ENCODE measurements at places on chromosomes 7 and 10.

DNA sequence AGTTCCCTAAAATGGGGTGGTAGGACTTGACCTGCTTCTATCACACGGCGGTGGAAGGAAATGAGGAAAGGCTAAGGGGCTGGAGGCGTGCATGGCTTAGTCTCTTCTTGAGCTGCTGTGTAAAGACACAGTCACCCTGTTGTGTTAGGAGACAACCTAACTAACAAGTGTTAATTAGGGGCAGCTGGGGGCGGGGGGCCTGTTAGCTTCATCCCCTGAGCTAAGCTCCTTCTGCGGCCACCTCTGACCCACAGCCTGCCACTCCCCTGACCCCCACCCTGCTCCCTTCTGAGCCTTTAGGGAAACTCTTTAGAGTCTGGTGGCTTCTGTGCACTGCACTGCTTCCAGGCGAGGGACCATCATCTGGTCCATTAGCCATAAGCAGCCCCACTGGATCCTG lies 28.0 kb downstream of the COL17A1 start:
- no peak for DNase-seq

GRCh38 chr7:135372222-135372621 lies 137.7 kb downstream of the CNOT4 start:
- DNase-seq = no peak

GRCh38 chr10:30359373-30360206 lies 10.5 kb upstream of the MTPAP start:
- peak; percentile 44 for DNase-seq

- no peak for DNase-seq
Measured at GRCh38 chr7:114708646-114709045, 213.2 kb upstream of the MDFIC start.

GRCh38 chr7:92447345-92448204 lies at the start of gene GATAD1:
Gene GATAD1, plus strand, starts transcription at chr7:92447482. Its CDS starts 248 bp downstream, at chr7:92447730.
- peak; percentile 74 for DNase-seq

DNA sequence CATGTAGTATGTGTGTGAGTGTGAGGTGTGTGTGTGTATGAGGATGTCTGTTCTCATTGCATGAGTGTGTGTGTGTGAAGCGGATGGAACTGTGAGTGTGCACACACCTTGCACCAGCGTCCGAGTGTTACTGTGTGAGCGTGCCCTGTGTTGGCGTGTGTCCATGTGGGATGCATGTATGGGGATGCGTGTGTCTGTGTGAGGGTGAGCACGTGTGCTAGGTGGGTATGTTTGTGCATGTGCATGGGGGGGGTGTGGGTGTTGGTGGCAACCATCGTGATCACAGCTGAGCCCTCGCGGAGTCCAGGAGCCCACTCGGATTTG lies 6.4 kb downstream of the KNDC1 start:
- no peak for DNase-seq

DNA sequence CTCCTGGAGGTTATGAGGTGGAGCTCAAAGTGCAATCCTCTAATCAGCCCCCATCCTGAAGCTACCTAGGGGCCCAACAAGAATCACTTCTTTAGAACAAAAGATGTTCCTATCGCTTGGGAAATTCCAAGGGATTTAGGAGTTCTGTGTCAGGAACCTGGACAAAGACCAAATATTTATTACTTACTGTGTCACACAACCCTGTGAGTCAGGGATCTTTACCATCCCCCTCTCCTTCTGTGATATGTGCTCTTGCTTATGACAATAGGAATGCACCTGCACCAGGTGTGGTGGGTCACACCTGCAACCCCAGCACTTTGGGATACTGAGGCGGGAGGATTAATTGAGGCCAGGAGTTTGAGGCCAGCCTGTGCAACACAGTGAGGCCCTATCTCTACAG lies 485.8 kb downstream of the PLXDC2 start:
- DNase-seq = no peak

DNA sequence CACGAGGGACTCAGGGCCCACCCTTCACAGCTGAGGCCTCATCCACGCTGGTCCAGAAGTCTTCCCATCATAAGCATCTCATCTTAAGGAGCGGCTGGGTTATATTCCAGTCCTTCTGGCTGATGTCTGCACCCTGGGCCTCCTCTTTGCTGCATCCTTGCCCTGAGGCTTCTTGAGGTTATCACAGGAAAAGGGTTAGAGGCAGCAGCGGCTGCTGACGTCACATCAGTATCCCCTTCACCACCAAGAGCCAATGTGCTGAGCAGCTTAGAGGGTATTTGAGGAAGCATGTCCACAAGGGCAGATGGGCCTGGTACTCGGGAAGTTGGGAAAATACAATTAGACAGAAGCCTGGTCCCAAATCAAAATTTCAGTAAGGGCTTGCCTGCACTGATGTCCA lies 125.1 kb downstream of the PLXNA4 start:
- peak; percentile 6 for DNase-seq

DNA sequence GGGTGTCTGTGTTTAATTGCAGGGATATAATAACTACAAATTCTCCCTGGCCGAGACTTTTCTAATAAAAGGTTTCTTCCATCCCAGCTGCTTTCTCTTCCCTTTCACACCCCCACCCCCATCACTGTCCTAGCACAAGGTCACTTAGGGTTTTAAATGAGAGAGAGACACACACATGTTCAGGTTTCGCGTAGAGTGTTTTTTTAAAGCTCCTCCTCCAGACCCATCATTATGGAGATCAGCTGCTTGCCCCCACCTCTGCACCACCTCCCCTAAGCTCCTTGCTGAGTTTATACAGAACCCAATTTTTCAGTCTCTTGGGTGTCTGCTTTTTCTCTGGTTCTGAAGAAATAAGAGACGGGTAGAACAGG lies 18.6 kb downstream of the LRMDA start:
- no peak for DNase-seq

DNA sequence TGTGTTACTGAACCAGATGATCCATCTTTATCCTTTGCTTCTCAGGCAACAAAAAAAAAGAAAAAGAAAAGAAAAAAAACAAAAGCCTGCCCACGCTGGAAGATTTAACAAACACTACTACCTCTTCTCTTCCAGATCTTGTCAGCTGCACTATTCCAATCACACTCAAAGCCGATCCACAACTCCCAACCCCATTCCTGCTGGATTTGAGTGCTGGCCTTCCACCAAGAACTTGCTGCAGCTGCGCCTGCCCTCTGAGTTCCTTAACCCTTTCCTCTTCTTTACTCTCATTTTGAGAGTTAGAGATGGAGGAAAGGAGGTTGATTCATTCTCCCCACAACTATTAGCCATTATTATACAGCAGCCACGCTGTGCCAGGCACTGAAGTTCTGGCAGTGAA lies 16.0 kb upstream of the ITGA8 start:
- no peak for DNase-seq

- no peak for DNase-seq
Measured at GRCh38 chr7:104795086-104795485, 218.9 kb upstream of the KMT2E start.

- peak; percentile 18 for DNase-seq
Measured at GRCh38 chr7:43721193-43721806, 8.0 kb downstream of the COA1 start.

- no peak for DNase-seq
Measured at GRCh38 chr7:149369497-149369896, 91.4 kb downstream of the ZNF777 start.

GRCh38 chr10:95531994-95532399 lies 29.2 kb downstream of the SORBS1 start:
- no peak for DNase-seq

DNA sequence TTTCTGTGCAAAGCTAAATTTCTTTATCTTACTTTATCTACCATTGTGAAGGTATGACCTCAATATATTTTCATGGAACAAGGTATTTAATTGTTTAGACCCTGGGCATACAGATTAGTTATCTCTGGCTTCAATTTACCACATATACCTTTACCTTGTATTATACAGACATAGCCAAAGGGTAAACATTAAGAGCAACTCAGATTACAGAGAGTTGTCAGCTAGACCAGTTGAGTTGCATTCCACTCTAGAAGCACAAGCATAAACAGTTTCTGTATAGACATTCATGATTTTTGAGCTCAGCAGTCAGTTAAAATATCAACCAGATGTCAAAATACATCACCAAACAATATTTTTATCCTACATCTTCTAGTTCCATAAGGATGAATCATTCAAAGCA lies 857.3 kb upstream of the ZWINT start:
- DNase-seq = no peak

DNA sequence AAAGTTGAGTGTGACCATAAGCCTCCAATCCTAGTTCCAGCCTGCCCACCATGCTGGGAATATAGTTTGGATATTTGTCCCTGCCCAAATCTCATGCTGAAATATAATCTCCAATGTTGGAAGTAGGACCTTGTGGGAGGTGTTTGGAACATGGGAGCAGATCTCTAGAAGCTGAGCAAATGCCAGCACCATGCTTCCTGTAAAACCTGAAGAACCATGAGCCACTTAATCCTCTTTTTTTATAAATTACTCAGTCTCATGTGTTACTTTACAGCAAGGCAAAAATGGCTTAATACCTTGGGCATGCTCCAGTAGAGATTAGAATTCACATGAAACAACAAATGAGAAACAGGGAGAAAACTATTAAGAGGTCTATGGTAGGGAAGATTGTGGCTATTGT lies 27.2 kb downstream of the STEAP1 start:
- DNase-seq = no peak

DNA sequence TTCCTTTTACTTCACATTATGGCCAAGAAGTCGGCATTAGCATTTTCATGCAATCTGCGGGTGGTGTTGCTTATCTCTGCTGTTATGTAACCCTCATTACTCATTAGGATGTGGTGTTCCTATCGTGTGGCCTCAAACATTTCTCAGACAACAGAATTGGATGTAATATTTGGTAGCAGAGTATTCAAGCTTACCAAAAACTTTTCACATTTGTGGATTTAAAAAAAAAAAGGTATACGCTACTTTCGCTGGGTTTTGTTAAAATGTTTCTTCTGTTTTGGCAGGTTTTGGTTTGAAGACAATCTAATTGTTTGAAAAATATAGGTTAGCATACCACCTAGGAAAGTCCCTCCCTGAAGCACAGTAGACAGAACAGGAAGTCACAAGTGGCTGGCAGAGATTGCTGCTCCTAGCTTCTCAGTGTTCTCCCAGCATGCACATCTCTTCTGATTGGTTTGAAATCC lies 128.8 kb downstream of the GATA3 start:
- DNase-seq = peak; percentile 36

DNA sequence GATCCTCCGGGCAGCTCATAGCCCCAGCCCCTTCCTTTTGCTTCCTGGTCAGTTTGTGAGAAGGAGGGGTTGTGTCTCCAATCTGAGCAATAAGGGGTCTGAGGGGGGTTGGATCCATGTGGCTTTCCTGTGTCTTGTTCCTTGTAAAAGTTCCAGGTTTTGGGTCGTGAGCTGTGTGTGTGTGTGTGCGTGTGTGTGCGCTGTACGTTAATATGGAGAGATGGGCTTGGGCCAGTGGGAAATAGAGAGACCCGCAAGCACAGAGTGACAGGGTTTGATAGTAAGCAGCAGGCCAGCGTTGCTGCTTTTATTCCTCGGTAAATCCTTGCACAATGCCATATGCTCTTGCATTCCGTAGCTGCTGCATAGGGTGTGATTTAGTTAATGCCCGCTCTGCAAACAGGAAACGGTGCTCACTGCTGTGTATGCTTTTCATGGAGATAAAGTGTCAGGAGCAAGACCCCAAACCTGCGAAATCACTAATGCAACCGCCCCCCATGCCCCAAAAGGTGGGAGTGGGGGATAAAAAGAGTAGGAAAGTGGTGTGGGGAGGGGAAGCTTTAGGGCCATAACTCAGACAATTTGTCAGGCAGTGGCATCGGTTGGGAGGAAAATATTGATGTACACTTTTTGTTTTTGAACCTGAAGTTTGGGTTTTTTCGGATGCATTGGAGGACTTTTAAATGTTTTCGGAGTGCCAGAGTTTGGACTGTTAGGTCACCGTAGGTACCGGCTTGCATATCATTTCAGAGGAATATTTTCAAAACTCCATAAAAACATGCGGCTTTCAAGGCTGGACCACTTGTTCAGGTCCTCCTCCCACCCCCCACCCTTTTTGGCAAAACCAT lies 108.7 kb downstream of the TCF7L2 start:
- DNase-seq = no peak

DNA sequence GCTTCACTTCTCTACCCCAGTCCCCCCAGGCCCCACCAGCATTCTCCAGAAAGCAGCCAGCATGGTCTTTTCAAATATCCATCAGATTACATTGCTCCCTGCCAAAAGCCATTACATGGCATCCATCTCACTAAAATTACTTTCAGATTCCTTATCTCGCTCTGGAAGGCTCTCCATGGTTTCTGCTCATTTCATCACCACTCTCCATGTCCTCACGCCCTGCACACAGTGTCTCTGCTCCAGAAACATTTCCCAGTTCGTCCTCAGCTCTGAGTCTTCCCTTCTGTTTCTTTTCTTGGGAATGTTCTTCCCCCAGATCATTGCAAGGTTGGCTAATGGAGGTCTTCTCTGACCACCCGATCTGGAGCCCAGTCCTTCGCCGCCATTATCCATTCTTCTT lies 499.1 kb downstream of the KCNMA1 start:
- no peak for DNase-seq

DNA sequence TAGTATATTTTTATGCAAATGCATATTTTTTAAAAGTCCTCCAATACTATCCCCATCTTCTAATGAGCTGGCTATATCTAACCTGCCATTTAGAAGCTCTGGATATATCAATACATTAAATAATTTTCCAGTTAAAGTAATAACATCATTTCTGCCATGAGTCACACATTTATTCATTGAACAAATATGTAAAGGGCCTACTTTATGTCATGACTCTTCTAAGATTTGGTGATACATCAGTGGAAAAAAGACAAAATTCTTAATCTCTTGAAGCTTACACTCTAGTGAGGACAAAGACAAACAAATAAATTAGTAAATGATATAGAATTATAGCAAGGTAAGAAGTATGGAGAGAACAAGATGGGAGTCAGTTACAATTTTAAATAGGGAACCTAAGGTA lies 716.8 kb upstream of the LRRTM3 start:
- DNase-seq = no peak

DNA sequence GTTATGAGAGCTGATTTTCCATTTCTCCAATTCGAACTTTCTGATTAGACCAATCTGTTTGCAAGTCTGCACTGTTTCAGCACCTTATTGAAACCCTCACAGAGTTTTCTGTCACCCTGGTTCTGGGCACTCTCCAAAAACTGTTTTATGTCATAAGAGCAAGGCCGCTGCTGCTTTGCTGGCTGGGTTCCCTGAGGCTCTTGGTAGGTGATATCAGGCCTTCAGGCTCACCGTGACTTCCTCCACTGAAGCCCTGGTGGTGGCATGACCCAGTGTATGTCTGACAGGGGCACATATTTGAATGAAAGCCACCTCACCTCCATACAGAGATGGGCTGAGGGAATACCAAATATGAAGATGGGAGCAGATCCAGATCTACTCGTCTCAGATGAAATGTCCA lies 8.3 kb downstream of the RABGEF1 start:
- DNase-seq = no peak

- DNase-seq = no peak
Measured at GRCh38 chr10:127153181-127153580, 43.2 kb downstream of the INSYN2A start.

GRCh38 chr10:71375952-71376351 lies 20.8 kb upstream of the CDH23 start:
- no peak for DNase-seq

GRCh38 chr10:7407368-7408290 lies 3.2 kb downstream of the SFMBT2 start:
- DNase-seq = no peak

All from effector CD4-positive, alpha-beta T cell (primary cell).